ENCODE measurements at places on chromosomes 4 and X. TPM values are rescaled to one million over a fixed set of nuclear protein-coding genes. Genes with fewer than 3 reads are reported as not detected.

XPNPEP2 gene
- 53.7 TPM for polyA plus RNA-seq

CRLF2 gene
- polyA plus RNA-seq: not detected

GAGE1 gene
- polyA plus RNA-seq: not detected

GRCh38 chr4:72531768-72532290, 37.2 kb downstream of the ADAMTS3 start:
- no peak for DNase-seq

DNA sequence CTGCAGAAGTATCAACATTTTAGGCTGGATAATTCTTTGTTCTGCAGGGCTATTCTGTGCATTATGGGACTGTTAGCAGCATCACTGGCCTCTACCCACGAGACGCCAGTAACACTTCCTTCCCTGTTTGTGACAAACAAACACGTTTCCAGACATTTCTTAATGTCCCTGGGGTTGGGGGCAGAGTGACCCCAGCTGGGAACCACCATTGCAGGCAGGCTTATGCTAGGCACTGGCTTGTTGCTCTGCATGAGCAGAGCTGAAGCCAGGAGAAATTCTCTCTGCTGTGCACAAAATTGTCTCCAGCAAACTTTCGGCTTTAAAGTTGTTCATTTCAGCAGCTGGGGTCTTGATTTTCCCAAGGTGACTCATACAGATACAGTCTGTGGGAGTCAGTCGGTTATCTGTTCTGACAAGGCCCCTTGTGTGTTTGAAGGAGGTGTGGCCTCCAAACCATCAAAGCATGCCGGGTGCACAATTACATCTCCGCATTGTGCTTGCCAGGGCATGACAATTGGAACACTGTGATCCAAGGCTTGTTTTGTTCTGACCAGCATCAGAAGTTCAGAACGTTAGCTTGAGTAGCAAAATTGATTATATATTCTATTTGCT, 156.4 kb upstream of the BOD1L1 start:
- DNase-seq: no peak

GRCh38 chr4:16026160-16026761, 57.6 kb downstream of the PROM1 start:
- peak; percentile 45 for DNase-seq

- DNase-seq: no peak
Measured at GRCh38 chr4:1002631-1003251, 8.7 kb upstream of the FGFRL1 start.

NIPAL1 gene
- polyA plus RNA-seq: 10.9 TPM

DNA sequence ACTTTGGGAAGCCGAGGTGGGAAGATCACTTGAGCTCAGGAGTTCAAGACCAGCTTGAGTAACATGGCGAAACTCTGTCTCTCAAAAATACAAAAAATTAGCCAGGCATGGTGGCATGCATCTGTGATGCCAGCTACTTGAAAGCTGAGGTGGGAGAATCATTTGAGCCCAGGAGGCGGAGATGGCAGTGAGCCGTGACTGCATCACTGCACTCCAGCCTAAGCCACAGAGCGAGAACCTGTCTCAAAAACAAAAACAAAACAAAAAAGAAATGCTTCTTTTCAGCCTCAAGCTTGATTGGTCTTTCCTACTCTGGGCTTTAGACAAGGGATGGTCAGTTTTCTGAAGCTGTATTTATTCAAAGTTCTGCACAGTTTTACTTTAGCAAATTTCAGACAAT, 15.8 kb upstream of the DHRSX start:
- no peak for DNase-seq

IGSF1 gene
- polyA plus RNA-seq: 24.7 TPM

DNA sequence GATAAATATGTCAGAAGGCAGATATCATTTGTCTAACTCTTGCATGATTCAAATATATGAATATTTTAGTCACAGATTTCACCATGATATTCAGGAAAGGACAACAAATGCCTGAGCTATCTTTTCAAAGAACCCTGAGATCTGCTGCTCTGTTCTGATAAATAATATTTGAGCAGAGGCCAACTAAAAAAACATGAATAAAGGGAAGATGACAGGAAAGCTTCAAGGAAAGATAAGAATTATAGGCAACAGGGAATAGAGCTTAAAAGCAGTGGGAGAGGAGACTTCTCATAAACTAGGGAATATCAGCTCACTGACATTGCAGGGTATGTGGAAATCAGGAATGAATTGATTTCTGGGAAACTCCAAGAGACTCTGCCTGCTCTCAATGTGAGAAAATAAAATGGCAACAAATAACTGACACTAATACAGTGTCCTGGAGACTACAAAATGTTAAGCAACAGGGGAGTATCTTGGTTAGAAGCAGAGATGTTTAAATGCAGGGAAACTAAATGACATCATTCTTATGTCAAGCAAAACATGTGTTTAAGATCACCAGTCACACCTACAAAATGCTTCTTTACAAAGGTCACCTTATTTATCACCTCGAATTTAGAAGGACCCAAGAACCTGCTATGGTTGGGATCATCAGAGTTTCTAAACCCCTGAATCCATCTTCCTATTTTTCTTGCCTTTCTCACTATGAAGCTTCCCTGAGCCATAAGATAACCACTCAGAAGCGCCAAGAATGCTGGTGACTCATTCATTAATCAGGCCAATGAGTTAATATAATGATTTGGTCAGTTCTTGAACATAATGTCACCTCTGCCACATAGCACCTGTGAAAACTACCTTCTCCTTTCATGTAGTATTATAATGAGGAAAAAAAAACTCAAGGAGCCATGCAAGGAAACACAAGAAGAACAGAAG, 78.1 kb downstream of the NDST3 start:
- no peak for DNase-seq

- DNase-seq: no peak
Measured at GRCh38 chr4:71732706-71733105, 51.2 kb downstream of the GC start.
